Naive thymus-derived CD4-positive, alpha-beta T cell (primary cell): ENCODE measurements at places on chromosomes 2 and 18. TPM values are rescaled to one million over a fixed set of nuclear protein-coding genes. Genes with fewer than 3 reads are reported as not detected.

DNA sequence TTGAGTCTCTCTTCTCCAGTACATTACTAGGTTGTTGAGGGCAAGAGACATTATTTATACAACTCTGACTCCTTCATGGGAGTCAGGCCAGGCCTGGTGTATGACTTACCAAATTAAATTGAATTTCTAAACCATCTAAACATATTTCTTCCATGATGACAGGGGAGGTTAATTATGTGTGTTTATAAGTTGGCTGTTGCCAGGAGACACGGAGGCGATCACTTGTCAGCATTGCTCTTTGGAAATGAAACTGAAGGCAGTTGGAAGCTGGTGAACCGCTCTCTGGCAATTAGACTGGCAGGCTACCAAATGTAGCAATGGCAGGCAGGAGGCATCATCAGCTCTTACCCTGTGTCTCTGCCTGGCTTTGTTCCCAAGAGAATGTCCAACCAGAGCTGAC is 241.4 kb downstream of the KCNS3 start:
- DNase-seq = no peak

GRCh38 chr2:176129813-176130146 is 275 bp downstream of the HOXD8 start:
- DNase-seq = no peak

The COL6A3 gene
- total RNA-seq = 1.5 and 1.6 TPM in 2 replicates

- no peak for DNase-seq
These were observed 44.1 kb upstream of the EPAS1 start for GRCh38 chr2:46252891-46253659.

The CD8A gene
- 2.2 TPM for total RNA-seq

GRCh38 chr2:25808006-25808383 is 70.3 kb downstream of the ASXL2 start:
- DNase-seq = no peak
